ENCODE measurements at places on chromosomes 2 and 18.

DNA sequence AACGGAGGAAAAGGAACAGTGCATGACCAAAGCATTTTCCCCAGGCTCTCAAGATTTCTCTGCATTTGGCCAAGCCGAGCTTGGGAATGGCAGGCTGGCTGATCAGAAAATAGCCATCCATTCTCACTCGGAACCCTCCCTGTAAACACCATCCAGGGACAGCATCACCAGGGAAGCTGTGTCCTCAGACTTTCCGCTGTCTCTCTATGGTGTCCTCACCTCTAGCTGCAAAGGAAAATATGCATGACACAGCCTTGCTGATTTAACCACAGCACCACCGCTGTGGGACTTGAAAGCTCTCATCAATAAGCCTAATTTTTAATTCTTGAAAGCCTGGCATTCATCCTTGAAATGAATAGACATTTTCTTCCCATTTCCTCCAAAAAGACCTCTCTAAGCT is 311.7 kb downstream of the EIPR1 start:
- DNase-seq: no peak

GRCh38 chr2:207184768-207185167 is 19.0 kb upstream of the KLF7 start:
- DNase-seq: no peak

DNA sequence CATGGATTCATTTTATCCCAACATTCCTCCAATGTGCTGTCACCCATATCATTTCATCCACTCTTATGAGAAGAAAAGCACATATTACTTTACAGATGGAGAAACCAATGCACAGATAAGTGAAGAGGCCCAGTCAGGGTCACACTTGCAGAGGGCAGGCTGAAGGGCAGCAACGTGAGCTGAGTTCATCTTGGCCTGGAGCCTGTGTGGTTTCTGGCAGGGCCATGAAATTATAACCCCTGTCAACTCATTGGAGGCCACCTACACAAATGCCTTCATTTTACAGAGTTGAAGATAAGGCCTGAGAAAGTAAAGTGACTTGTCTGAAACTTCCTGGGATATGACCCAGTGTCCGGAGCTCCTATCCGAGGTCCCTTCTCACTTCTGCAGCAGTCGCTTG is 88.4 kb upstream of the NRP2 start:
- no peak for DNase-seq

GRCh38 chr2:224716201-224716600 is at the start of gene CCDC195:
TSS of gene CCDC195 (minus strand) at chr2:224716365. CDS start at chr2:224716365, 0 bp downstream.
- no peak for DNase-seq

- DNase-seq: no peak
These were observed 21.2 kb upstream of the TET3 start for GRCh38 chr2:73963385-73964120.

GRCh38 chr18:79890674-79891073 is 60.8 kb downstream of the SLC66A2 start:
- DNase-seq: no peak

DNA sequence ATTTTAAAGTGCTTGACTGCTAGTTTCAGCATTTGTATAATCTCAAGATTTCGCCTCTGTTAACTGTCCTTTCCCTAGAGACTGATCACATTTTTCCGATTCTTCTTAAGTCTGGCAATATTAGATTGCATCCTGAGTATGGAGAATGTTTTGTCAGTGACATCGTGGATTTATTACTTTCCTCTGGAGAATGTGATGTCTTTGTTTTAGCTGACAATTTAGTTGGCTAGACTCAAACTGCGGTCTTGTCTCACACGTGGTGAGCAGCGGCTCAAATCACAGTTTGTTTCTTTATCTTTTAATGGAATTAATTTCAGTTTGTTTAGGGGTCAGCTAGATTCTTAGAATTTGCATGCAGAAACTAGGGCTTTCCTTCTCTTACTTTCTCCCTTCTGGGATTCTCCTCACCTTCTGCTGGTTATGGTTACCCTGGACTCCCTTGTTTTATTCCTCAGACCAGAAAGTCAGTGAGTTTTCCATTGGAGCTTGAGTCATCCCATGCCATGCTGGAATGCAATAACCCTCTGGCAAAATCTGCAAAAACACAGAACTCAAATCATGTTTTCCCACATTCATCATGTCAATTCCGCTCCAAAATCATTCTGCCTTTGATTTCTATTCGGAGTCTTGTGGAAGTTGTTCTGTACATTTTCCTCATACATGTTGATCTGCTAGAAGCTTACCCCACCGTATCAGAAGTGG is 327.2 kb upstream of the TRIB2 start:
- no peak for DNase-seq

GRCh38 chr2:226561962-226562361 is 237.7 kb downstream of the IRS1 start:
- no peak for DNase-seq

GRCh38 chr2:105445976-105446375 is 47.1 kb upstream of the FHL2 start:
- no peak for DNase-seq

DNA sequence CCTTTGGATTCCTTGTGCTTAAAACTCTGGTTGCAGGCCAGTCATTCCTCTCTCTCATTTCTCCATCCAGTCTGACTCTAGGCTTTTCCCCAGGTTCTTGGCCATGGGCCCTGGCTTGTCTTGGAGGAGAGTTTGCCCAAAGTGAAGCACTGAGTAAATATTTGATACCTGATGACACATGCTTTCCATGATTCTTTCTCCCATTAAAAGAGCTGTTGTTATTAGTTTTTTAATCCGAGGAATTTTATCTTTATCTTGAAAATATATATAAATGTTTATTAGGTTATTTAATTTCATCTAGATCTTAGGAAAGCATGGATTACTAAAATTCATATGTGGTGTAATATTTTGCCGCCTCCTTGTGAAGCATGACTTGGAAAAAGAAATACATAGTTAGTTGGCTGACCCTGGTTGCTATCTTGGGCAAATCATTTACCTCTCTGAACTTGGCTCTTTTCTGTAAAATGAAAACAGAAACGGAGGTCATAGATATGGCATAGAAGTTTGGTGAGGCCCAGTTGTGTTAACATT is 650.1 kb downstream of the SLC4A3 start:
- no peak for DNase-seq
